ENCODE measurements at places on chromosomes 2 and 18.

DNA sequence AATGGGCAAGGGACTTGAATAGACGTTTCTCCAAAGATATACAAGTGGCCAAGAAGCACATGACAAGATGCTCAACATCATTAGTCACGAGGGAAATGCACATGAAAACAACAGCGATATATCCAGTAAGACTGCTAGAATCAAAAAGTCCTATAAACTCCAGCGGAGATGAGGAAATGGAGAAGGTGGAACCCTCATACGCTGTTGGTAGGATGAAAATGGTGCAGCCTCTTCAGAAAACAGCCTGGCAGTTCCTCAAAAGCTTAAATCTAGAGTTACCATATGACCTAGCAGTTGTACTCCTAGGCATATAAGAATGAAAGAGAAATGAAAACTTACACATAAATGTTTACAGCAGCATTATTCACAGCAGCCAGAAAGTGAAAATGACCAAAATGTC lies 48.1 kb downstream of the HPCAL1 start:
- DNase-seq, result no peak

- DNase-seq, result no peak
Measured at GRCh38 chr2:57491213-57491612, 555.4 kb upstream of the VRK2 start.

DNA sequence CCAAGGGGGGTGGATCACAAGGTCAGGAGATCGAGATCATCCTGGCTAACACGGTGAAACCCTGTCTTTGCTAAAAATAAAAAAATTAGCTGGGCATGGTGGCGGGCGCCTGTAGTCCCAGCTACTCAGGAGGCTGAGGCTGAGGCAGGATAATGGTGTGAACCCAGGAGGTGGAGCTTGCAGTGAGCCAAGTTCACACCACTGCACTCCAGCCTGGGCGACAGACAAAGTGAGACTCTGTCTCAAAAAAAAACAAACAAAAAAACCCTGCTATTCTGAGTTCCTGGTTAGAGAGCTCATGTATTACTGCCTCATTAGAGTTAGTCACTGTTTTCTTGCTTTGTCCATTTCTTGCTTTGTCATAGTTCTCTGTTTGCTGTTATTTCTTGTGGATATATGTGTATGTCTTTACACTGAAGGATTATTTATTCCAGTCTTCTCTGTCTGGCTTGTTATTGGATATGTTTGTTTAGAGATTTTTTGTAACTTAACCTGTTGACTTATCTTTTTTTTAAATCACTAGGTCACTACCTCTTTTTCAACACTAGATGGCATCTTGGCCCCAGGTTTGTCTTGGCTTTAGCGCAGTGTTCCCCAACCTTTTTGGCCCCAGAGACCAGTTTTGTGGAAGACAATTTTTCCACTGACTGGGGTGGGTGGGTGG lies 17.0 kb downstream of the TTLL4 start:
- no peak for DNase-seq

GRCh38 chr18:78751664-78752063 lies 228.0 kb upstream of the SALL3 start:
- no peak for DNase-seq

DNA sequence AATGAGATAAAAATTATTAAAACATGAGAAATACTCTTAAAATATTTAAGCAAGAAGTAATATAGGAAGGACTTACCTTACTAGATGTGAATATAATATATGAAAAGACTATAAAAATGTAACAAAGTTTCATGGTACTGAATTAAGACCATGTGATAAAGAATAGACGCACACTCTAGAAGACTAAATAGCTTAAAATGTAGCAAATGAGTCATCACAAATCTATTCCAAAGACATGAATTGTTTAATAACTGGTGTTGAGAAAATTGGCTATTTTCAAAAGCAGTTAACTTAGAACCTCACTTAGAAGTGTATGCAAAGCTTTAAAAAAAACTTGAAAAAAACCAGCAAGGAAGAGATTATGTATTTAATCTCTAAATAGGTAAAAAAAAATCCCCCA lies 64.1 kb downstream of the POLE4 start:
- DNase-seq, result no peak

DNA sequence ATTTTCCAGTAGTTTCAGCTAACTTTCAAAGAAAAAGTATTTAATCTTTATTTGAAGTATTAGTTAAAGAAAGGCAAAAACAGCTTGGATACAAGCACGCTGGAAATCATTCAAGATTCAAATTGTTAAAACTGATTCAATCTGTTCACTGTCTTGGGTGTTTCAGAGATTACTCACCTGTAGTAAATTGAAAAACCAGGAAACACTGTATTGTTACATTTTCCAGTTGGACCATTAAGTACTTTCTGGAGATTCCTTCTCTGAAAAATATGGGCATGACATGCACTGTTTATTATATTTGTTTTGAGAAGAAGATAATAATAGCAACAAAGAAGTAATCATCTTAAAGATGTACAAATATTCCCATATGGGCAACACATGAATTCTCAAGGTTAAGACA lies 196.1 kb downstream of the UBE2E3 start:
- DNase-seq, result no peak

- no peak for DNase-seq
Measured at GRCh38 chr18:36427369-36427768, 129.9 kb downstream of the FHOD3 start.

GRCh38 chr2:21890041-21890440 lies 766.3 kb downstream of the TDRD15 start:
- DNase-seq, result no peak

DNA sequence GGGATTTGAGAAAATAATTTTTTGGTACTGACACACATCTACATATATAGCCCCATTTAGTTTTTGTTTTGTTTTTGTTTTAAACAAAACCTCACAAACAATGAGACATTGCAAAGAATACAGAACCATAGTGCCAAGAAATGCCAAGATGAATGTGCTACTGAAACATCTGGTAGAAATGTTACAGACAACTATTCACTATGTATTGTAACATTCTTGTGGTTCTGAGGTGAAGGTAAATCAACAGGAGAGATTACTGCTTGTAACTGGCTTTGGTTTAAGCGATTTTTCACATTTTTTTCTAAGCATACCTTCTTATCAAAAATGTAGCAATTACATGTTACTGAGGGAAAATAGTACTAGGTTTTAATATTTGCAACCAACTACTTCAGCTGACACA lies 281.3 kb downstream of the ZNF804A start:
- DNase-seq, result no peak

GRCh38 chr2:187075199-187075635 lies 226.2 kb upstream of the ZSWIM2 start:
- DNase-seq, result no peak

DNA sequence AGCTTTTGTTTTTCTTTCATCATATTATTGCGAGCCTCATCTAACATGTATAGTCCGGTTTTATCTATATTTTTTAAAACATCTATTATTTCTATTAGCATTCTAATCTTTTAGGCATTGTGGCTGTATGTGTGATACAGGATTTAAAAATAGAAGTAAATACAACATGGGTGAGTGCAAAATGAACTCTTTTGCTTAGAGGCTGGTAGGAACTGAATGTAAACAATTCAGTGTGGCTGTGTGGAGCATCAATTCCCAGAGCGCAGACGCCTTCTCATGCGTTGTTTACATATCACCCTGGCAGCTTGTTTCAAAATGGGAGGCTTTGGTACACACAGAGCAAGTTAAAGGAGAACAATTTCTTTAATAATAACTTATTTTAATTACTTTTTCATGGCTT lies 836 bp downstream of the DTNA start:
- no peak for DNase-seq

DNA sequence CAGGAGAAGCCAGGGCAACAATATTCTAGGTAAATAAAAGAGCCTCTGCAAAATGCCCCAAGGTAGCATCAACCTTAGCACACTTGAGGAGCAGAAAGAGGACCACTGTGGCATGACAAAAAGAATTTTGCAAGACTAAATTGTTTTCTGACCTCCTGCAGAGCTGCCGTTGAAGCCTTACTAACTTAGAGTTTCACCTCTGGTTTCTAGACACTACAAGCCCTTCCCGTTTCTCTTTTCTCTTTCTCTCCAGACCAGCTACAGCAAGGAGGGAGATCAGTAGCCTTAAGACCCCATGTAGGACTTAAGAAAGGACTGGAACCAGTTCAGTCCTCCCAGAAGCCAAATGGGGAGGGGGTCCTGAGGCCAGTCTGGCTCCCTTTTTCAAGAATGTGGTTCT lies 73.3 kb upstream of the SP3 start:
- DNase-seq, result no peak

GRCh38 chr2:122451040-122451439 lies 695.6 kb downstream of the TSN start:
- no peak for DNase-seq

DNA sequence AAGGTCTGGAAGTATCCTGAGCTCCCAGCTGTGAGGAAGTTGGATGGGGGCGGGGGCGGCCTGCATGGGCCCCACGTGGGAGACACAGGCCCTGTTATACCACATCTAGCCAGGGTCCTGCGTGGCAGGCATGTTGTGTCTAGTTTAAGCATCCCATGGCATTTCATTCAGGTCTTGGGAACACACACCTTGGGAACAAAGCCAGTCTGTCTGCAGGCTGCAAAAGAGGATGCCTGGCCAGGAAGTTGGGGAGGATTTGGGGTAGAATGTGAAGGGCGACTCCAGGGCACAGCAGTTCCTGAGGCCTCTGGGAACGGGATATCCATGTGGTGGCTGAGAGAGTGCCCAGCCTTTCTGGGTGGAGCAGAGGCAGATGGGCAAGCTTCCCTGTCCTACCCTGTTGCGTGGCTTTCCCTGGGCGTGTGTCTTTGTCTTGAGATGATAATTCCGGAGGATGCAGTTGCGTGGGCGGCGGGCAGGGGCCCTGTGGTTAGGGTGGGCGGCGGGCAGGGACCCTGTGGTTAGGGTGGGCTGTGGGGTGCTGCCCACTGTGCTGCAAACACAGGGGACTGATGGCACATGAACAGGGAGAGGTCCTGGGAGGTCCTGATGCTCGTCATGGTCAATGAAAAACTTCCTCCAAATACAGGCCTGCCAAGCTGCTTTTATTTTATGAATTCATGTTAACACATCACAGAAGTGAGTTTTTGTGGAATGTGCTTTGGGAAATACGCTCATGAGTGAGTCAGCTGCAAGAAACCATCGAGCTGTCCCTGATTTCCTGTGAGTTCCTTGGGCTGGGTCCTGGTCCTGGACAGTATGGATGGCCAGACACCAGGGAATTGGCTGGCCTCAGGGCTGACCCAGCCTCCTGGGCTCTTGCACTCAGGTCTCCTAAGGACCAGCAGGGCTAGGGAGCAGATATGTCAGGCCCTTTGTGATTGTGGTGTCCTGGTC lies 90.0 kb upstream of the HS6ST1 start:
- DNase-seq, result no peak

DNA sequence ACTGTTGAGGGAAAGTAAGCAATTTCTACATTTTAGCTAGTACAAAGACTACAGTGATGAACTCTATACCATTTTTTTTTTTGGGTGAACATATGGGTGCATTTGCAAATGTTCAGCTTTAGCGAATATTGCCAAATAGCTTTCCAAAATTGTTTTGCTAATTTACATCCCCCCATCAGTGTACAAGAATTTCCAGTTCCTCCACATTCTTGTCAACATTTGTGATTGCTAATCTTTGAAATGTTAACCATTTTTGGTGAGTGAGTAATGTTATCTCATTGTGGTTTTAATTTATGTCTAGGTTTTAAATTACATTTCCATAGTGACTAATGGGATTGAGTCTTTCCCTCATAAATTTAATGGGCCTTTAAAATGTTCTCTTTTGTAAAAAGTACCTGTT lies 16.4 kb upstream of the CNRIP1 start:
- DNase-seq, result no peak

GRCh38 chr18:79507076-79507545 lies 111.4 kb downstream of the NFATC1 start:
- peak; percentile 56 for DNase-seq

- DNase-seq, result no peak
Measured at GRCh38 chr2:64317707-64318475, 136.1 kb upstream of the LGALSL start.

- no peak for DNase-seq
Measured at GRCh38 chr2:1571477-1572417, 158.5 kb downstream of the TPO start.

GRCh38 chr2:134139611-134140010 lies 114.3 kb upstream of the MGAT5 start:
- DNase-seq, result no peak
